Right kidney (tissue), 9 donors: ENCODE measurements at places on chromosomes 1 and 21.

GRCh38 chr21:36945496-36946138, 20.9 kb downstream of the HLCS start:
- no peak for DNase-seq

DNA sequence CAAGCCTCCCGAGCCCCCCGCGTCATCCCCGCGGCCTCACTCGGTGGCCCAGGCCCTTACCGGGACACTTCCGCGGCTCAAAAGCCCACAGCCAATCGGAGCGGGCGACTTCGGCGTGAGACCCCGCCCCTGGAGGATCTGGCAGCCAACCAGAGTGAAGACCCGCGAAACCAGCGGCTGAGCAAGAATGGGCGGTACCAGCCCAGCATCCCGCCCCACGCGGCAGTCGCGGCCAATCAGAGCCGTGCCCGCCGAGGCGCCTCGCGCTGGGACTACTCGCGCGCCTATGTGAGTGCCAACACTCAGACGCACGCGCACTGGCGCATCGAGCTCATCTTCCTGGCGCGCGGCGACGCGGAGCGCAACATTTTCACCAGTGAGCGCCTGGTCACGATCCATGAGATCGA, 22.5 kb downstream of the DISP3 start:
- no peak for DNase-seq

GRCh38 chr1:42173961-42174735, 9.6 kb upstream of the GUCA2A start:
- DNase-seq: no peak

DNA sequence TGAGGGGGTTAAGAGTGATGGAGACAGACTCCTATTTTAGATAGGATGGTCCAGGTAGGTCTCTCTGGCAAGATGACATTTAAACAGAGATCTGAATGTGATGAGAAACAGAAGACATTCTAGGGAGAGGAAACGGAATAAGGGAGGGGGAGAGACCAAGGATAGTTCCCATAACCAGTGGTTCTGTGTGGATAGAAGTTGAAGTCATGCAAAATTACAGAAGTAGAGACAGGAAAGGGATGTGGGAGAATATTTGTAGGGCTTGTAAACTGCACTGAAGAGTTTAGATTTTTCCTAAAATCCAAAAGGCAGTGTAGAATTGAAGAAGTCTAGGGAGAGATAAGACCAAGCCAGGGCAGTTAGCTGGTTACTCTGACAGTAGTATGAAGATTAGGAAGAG, 200.6 kb downstream of the GRIK1 start:
- DNase-seq: no peak

DNA sequence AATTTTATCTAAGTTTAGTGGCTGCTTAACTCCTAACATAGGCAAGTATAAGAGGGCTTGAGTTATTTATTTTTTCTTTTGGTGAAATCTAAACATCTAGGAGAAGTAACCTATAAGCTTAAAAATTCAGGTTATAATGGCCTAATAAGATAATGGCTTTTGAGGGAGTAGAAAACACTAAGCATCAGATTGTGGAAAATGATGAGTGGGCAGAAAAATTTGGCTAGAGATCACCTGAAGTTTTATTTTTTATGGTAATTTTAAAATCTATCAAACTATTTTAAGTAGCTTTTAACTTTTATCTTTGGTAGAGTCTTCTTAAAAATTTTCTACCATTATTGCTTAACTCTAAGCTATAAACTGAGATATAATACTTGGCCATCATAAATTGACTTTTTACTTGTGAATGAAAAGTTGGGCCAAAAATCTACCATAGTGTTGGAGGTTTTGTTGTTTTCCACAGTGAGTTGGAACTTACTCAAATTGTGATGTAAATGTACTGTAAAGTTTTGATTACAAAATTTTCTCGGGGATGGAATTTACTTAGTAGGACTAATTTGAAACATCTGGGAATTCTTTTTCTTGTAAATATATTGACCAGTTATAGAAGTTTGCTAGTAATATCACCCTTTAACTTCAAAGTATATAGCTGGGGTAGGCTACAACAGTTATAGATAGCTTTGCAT, 63.9 kb downstream of the USP25 start:
- no peak for DNase-seq

DNA sequence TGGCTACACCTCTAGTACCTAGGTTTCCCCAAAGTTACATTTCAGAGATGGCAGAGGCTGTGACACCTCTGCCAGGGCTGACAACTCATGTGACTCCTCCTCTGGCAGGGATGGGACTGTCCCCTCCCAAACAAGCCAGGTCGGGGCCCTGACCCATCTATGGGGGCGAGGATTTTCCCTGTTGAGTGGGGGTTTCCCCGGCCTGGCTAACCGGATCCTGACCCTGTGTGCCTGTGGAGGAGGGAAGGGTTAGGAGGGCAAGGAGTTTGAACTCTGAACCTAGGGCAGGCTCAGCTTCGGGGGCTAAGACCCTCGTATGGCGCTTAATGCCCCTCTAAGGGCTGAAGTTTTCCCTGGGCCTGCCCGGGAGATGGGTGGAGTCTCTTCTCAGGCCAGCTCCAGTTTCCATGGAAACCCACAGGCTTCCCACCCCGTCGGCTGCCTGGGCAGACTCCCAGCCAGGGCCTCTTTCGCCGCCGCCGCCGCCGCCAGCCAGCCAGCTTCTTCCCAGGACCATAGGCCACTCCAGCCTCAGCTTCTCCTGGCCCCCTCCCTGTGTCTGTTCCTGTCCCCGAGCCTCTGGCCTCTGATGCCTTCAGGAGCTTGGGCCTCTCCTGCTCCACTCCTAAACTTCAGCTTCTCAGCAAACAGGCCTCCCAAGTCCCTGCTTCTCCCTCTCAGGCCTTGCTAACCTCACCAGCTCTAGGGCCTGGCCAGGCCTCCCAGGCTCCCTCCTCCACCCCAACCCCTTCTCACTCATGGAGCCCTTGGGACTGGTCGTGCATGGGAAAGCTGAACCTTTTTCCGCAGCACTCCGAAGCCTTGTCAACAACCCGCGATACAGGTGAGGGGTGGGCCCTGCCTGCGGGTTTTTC, at the start of gene BTBD19:
BTBD19 (plus strand) TSS at position 461 of the 875 bp plus-strand sequence; CDS start at position 759, 298 bp downstream.
- DNase-seq: peak; percentile 89

DNA sequence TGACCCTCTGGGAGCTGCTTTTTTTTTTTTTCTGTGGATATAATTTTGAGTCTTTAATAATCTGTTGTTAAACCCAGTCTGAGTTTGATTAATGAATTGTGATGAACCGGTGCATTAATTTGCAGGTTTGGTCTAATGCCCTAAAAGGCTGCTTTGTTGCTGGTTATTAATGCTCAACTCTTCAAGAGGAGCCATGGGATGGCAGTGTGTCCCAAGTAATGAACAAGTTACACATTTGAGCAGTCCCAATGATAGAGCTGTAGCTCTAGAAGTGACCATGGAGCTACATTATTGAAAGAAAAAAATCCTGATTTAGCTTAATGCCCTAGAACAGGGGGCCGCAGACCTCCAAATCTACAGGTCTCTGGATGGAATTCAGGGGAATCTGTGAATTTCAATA, 53.1 kb downstream of the RWDD3 start:
- no peak for DNase-seq

DNA sequence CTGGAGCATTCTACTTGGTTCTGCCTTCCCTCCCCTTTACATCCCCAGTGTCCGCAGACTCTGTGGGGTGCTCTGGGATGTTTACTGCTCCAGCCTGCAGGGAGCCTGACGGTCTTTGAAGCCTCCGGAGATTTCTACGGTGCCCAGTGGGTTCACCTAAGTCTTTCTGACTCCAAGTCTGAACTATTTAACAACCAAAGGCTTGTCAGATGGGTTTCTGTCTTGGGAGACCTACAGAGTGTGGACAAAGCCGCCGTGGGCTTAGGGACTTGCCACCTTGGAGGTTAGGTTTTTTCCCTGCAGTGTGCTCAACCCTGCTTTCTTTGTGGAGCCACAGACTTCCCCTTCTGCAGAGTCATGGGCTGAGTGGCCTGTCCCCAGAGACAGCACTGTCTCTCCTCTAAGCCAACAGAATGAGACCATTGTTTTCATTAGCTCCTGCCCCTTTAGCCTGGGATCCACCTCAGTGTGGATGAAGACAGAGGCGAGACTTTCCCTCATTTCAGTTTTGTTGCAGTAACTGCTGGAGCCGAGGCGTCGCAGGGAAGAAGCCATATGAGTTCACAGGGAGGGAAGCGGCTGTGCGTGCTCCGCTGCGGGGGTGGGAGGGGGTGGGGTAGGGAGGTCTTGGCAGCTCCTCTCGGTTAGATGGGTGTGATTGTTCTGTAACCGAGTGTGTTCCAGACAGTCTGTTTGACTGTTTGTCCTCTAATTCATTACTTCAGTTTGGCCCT, 120.7 kb downstream of the CNIH3 start:
- no peak for DNase-seq

- DNase-seq: no peak
These were observed 33.6 kb upstream of the CD34 start for GRCh38 chr1:207944571-207944970.

DNA sequence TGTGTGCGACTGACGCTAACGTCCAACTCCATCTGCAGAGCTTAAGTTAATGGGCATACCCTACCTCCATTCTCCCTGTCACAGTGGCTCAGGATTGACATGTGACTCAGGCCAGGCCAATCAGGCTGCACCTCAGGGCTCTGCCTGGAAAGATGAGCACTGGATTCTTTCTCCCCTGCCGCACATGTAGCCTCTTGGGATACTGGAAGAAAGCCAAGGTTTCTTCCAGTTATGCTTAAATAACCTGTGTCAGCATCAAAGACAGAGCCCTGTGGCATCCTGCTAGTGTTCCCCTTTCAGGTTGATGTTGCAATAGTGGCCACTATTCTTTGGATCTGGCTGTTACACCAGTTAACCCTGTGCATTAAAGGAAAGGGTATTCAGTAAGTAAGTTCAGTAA, 55.0 kb upstream of the SYT6 start:
- DNase-seq: no peak

DNA sequence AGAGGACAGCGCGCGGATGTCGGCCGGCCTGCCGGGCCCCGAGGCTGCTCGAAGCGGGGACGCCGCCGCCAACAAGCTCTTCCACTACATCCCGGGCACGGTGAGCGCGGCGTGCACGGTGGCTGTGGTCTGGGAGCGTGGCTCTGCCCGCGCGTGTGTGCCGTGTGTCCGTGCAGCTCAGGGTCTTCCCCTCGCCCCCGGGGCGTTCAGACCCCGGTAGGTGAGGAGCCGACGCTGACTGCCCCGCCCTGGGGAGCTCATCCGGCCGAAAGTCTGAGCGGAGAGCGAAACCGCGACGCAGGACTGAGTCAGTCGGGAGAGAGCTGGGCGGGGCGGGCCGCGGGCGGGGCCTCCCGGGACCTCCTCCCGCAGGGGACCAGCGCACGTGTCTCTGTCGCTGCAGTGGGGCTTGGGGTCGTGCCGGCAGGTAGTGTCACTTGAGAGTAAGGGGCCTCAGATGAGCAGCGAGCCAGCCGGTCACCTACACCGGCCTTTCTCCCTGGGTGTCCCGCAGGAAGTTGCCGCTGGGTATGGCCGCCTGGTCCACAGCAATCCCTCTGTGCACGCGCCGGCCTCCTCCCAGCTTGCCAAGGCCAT, 520 bp downstream of the PLEKHN1 start:
- peak; percentile 75 for DNase-seq

GRCh38 chr1:103283841-103284669, 175.7 kb upstream of the COL11A1 start:
- no peak for DNase-seq

GRCh38 chr1:221310180-221310579, 430.9 kb downstream of the HLX start:
- no peak for DNase-seq

GRCh38 chr1:176551146-176551545, 88.2 kb downstream of the PAPPA2 start:
- no peak for DNase-seq

DNA sequence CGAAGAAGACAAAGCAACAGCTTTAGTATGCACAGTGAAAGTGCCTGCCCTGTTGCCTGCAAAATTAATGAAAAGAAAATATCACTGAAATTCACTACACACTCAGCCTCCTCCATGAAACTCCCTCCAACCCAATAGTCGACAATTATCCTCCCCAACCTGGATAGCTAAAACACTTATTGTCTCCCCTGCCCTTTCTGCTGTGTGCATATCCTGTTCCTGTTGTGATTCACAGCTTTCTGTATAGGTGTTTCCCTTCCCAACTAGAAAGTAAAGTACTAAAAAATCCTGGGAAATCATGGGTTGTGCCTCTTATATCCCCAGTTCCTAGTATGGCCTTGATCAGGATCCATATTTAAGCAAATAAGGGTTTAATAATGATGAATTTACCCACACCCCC, 412.1 kb downstream of the LTN1 start:
- no peak for DNase-seq

GRCh38 chr1:25927521-25928265, 21.5 kb upstream of the STMN1 start:
- no peak for DNase-seq

DNA sequence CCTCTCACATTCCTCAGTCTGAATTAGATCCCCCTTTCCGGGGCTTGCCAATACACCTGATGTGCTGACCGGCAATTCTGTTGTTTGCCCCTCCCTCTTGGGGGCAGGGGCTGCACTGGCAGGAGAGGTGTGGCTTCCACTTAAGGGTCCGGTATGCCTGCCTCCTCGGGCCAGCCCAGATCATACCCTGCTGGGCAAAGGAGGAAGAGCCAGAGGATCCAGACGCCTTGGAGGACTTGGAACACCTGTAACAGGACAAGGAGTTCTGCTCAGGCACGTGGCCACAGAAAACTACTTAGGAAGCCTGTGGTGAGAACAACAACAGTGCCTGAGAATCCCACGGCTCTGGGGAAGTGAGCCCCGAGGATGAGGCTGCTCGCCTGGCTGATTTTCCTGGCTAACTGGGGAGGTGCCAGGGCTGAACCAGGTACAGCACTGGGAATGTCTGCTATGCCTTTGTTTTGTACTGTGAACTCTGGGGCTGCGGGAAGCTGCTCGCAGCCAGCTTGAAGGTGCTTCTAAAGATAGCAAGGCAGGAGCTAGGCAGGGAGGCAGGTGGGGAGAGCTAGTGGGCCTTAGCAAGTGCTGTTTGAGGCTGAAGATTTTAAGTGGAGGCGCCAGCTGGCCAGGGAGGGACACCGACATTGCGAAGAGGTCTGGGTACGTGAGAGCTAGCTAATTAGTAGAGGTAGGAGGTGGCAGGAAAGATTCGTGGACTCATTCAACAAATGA, at the start of gene SMPDL3B:
SMPDL3B (plus strand) TSS at position 183 of the 732 bp plus-strand sequence; CDS start at position 367, 184 bp downstream.
- DNase-seq: peak; percentile 75

GRCh38 chr1:243672539-243673074, 177.4 kb downstream of the AKT3 start:
- no peak for DNase-seq

DNA sequence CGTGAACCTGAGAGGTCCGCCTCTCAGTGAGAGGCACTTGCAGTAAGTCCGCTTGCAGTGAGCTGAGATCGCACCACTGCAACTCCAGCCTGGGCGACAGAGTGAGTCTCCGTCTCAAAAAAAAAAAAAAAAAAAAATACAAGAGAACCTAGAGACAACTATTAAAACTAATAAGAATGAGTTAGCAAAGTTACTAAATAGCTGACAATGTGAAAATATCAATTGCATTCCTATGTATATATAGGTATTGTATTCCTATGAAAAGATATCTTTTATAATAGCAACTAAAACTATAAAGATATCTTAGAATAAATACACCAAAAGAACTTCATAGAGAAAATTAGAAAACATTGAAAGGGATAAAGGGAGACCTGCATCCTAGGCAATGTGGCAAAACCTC, 20.3 kb downstream of the FLVCR1 start:
- DNase-seq: no peak

GRCh38 chr21:32136546-32136945, 142.3 kb downstream of the MIS18A start:
- DNase-seq: no peak

- no peak for DNase-seq
These were observed 61.7 kb downstream of the UBE2U start for GRCh38 chr1:64265141-64265540.
